ENCODE measurements at places on chromosomes 4 and X.

DNA sequence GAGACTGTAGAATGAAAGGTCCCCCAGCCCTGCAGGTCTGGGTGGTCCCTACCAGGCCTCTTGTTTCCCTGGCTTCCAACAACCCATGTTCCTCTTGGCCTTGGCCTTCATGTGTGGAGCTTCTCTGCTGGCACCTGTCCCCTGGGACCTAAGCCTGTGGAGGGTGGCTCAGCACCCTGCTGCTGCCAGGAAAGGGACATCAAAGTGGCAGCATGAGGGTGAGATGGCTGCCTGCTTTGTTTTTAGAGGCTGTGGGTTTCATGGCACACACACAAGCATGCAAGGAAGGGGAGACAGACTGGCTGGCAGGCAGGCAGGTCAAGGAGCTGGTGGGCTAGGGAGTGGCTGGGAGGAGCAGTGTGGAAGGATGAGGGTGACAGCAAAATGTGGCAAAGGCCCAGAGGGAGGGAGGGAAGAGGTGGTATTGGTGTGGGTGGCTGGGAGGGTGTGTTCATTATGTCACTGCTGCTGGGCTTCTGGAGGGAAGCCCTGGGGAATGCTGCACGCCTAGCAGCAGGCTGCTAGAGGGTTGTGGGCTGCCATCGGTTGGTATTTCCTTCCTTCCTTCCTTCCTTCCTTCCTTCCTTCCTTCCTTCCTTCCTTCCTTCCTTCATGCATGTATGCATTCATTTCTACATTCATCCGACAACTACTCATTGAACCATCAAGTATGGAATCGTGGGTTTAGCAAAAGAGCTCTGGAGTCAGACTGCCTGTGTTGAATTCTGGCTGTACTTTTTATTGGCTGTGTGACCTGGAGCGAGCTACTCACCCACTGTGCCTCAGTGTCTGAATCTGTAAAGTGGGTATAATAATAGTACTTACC lies 128.7 kb upstream of the PJA1 start:
- DNase-seq = peak; percentile 15

- peak; percentile 79 for DNase-seq
These were observed 39.3 kb downstream of the AFM start for GRCh38 chr4:73520821-73521220.

- DNase-seq = no peak
These were observed 84.4 kb upstream of the FAT1 start for GRCh38 chr4:186807808-186808629.

- DNase-seq = no peak
These were observed 32.3 kb upstream of the ZFX start for GRCh38 chrX:24117258-24117657.

DNA sequence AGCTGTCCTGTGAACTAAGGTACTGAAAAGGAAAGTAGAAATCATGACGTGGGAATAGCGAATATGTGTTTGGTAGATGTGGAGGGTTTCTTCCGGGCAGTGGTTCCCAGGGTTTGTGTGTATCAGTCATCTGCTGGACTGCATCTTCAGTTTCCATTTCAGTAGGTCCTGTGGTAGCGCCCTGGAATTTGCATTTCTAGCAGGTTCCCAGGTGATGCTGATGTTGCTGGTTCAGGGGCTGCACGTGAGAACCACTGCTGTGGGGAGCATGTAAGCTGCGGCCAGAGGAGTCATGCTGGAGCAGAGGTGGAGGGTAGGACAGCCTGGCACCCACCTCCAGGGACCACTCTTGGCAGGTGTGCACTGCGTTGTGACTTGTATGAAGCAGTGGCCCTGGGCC lies 47.1 kb downstream of the ARHGAP10 start:
- no peak for DNase-seq

DNA sequence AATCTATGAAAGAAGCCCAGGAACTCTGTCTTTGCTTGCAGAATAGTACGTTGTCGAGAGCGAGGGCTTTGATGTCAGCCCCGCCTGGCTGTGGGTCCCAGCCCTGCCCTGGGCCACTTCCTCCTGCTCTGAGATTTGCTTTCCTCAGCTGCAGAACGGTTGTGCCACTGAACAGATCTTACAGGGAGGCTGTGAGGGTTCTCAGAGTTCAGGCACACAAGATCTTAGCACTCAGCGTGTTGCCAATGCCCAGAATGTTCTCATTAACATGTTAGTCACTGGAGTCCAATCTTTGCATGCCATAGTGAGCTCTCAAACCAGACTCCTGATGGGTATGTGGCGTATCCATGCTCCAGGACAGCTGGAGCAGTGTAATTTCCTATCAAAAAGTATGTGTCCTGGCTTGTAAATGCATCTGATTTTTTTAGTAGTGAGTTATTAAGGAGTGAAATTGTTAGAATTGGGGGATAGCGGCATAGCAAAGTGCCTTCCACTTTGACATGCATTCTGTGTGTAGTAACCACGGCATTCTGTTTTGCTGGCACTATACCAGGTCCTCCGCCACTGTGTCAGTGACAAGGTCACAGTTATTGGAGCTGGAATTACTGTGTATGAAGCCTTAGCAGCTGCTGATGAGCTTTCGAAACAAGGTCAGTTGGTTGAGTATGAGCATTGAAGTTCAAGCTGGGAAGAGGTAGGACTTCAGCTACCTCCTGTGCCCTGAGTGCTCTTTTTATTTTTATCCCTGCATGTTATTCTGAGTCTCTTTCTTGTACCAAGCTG lies 31.6 kb downstream of the TKTL1 start:
- DNase-seq = no peak

- DNase-seq = no peak
These were observed 14.6 kb upstream of the SPRY1 start for GRCh38 chr4:123381996-123382395.

DNA sequence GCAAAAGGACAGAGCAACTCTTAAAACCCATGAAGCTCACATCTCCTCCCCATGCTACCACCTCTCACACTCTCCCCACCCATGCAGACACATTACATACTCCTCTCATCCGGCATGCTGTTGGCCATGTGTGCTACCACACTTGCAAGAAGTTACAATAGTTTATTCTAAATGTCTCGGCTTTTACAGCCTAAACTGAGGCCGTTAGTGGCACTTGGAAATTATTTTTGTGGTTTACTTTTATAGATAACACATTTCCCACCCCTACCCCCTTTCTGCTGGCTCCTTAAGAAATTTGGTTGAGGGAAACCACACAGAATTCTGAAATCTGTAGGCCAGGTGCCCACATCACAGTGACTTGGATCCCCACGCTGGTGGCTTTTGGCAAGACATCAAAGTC lies 141.1 kb upstream of the HHIP start:
- no peak for DNase-seq
